ENCODE measurements at places on chromosomes 1 and 21.

- DNase-seq: no peak
Observed at GRCh38 chr1:145979746-145980456, 15.4 kb downstream of the POLR3GL start.

DNA sequence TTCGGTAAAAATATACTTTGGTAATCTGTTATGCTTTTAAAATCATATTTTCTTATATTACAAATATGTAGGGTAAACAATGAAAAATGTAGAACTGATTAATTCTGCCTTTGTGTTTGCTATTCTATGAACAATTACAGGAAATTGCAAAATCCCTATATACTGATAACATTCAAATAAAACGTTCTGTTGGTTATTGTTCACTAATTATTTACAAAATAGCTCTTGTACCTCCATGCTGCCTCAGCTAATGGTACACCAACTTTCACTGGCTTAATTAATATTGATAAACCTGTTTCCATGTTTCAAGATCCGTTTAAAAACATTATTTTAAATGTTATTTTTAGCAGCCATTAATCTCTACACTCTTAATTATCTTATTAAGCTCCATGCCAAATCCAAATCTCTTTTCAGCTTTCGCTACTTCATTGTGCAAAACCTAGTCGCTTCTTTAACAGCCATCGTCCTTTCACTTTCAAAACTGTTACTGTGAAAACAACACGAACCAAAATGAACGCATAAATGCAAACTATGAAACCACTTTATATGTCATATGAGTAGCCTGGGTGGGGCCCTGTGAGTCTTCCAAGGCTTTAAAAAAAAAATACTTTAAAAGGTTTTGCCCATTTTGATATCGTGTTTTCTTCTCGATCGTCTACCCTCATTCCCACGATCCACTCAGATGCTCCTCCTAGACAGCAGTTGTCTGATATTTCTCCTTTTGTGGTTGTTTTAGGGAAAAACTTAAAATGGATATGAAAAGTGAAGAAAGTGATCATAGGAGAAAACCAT, 807.1 kb downstream of the USP25 start:
- no peak for DNase-seq

- DNase-seq: no peak
Observed at GRCh38 chr1:202225131-202225530, 31.5 kb downstream of the LGR6 start.

DNA sequence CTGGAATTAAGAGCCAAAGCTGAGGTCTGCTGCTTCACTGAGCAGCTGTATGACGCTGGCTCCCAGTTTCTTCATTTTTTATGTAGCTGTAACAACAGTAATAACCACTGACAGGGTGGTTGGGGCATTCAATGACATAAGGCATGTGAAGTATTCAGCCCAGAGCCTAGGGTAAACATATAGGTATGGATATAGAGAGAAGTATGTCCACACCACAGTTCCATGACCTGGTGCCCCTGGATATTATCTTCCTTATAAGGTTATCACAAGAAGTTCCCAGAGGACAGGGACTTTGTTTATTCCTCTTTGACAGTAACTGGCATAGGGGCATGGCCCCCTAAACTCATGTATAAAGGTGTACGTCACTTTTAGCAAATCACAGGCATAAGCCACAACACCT, 14.7 kb downstream of the RAB42 start:
- DNase-seq: no peak

GRCh38 chr1:229238674-229239415, 32.1 kb upstream of the RAB4A start:
- no peak for DNase-seq

- DNase-seq: no peak
Observed at GRCh38 chr1:39646232-39647081, 7.0 kb upstream of the HEYL start.

DNA sequence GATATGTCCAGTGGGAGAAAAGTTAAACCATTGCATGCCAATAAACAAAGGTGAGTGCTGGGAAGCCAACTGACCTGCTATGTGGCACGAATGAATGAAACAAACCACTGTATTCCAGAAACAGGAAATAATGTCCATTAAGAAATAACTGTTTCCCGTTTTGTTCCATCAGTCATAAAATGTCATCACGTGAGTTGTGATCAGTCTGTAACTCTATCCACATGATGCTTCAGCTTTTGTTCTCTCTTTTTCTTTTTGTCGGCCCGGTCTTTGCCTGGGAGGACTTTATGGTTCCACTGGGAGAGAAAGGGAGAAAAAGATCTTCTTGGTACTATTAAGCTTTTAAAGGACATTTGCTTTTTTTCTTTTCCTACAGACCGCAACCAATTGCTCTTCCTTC, 179.9 kb downstream of the TGFB2 start:
- DNase-seq: no peak

GRCh38 chr21:36111238-36111637, 23.6 kb upstream of the CBR3 start:
- no peak for DNase-seq

DNA sequence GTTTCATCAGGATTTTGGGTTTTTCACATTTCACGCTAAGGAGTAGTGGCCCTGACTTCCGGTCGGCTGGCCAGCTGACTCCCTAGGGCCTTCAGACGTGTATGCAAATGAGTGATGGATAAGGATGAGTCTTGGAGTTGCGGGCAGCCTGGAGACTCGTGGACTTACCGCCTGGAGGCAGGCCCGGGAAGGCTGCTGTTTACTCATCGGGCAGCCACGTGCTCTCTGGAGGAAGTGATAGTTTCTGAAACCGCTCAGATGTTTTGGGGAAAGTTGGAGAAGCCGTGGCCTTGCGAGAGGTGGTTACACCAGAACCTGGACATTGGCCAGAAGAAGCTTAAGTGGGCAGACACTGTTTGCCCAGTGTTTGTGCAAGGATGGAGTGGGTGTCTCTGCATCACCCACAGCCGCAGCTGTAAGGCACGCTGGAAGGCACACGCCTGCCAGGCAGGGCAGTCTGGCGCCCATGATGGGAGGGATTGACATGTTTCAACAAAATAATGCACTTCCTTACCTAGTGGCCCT, 23.1 kb upstream of the TNFRSF1B start:
- no peak for DNase-seq

DNA sequence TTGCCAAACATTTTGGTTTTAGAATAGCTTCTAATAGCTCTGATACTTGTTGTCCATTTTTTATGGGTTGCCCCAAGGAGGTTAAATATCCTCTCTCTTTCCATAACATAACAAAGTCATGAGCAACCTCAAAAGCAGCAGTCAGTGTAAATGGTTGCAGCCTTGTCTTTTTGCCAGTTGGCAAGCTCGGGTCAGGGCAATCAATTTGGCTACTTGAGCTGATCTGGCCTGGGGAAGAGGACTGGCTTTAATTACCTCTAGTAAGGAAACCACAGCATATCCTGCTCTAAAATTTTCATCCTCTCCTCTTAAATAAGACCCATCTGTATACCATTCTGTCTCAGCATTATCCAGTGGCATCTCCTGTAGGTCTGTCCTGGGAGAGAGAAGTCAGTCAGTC, 21.2 kb upstream of the FMO4 start:
- no peak for DNase-seq

Data from NCI-H187 treated with DMSO at 0.1 percent for 48 hours (cell line).